Heart right ventricle (tissue), 16 donors: ENCODE measurements at places on chromosomes 3 and 15. TPM values are rescaled to one million over a fixed set of nuclear protein-coding genes. Genes with fewer than 3 reads are reported as not detected.

- no peak for DNase-seq
These were observed 20.1 kb upstream of the CD96 start for GRCh38 chr3:111521891-111522290.

- DNase-seq = no peak
These were observed 6.4 kb downstream of the UBP1 start for GRCh38 chr3:33433843-33434242.

- no peak for DNase-seq
These were observed 95.1 kb downstream of the FOXP1 start for GRCh38 chr3:71488391-71488809.

GRCh38 chr3:170324962-170325361, 32.6 kb upstream of the SKIL start:
- no peak for DNase-seq

- no peak for DNase-seq
These were observed 27.4 kb downstream of the BTD start for GRCh38 chr3:15628967-15629366.

DNA sequence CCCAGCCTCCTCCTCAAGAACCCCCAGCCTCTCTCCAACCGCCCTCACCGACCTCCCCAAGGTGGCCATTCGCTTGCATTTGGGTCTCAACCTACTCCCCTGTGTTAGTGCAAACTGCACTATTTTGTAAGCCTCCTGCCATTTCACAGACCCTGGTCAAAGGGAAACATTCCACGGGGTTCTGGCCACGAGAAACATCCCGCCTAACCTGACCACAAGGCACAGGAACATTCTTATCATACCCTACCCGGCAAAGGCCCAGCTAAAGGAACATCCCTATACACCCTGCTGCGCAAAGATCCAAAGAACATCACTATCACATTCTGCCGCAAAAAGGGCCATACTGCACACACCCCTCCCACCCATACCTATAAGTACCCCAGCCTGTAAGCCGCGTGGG, 22.9 kb downstream of the RPSA start:
- no peak for DNase-seq

DNA sequence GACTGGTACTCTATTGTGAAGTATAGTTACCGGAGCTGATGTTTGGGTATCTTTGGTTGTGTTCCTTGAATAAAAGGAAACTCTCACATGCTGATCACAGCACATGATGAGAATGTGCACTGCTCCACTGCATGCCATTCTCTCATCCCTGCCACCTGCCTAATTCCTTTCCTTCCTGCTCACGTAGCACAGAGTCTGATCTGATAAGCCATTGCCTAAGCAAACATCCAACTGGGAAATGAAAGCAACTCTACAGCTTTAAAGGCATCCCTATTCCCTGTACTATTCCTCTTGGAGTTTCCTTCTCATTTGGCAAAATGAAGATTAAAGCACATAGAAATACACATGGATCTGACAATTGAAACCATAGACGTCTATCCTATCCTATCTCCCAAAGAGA, 359.8 kb downstream of the C3orf38 start:
- no peak for DNase-seq

- DNase-seq = no peak
These were observed 6.5 kb downstream of the CHRNB4 start for GRCh38 chr15:78634210-78635145.

GRCh38 chr3:81043009-81043408, 718.4 kb downstream of the GBE1 start:
- no peak for DNase-seq

- DNase-seq = no peak
These were observed 328.4 kb upstream of the NECTIN3 start for GRCh38 chr3:110743202-110743601.

GRCh38 chr15:63029676-63030075, 12.9 kb upstream of the TPM1 start:
- DNase-seq = no peak

DNA sequence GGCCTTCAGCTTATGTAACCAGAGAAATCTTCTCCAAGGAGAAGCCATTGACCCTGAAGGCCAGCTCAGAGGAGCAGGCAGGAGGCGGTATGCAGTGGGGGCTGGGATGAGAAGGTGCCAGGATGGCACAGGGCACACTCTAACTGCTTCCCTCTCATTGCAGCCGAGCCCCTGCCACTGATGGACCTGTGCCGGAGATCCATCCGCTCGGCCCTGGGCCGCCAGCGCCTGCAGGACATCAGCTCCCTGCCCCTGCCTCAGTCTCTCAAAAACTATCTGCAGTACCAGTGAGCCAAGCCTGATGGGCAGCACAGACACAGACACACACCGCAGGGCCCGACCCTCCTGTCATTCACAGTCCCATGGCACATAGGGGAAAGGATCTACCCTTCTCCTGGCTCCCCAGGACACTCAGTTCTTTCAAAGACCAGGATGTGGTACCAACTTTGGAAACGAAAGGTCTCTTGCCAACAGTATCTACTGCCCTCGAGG, 84.6 kb upstream of the PXYLP1 start:
- DNase-seq = no peak

- no peak for DNase-seq
These were observed 73.0 kb downstream of the MYO9A start for GRCh38 chr15:72044956-72045355.

DNA sequence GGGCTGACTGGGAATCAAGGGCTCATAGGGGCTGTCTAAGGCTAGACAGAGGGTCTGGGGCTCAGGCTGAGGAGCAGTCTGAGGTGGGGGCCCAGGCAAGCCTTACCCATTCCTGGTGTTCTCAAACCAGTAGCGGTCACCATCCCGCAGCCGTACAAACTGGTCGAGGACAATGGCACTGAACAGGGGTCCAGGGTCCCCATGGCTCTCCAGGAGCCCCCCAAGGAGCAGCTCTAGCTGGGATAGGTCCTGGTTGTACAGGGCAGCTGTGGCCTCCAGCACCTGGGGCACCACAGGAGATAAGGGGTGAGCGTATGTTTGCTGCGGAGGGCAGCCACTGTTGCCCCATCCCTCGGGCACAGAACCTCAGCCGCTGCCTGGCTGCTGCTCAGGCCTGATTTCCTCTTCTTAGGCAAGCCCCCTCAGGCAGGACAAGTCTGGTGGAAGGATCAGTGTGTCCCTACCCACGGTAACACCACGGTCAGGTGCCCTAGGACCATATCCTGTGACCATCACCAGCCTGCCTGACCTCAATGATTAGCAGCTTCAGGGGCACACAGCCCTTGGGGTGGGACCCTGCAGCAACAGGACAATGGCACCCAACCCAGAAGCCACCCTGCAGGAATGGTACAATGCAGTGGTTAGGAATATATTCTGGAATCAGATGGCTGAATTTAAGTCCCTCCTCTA, 5.9 kb downstream of the DUOX2 start:
- DNase-seq = no peak

- DNase-seq = no peak
These were observed 653 bp downstream of the MYO5C start for GRCh38 chr15:52294881-52295420.

- DNase-seq = no peak
These were observed 366.8 kb upstream of the ZNF385D start for GRCh38 chr3:22117751-22118346.

GRCh38 chr15:85831415-85832113, 36.8 kb upstream of the KLHL25 start:
- DNase-seq = peak; percentile 66

DNA sequence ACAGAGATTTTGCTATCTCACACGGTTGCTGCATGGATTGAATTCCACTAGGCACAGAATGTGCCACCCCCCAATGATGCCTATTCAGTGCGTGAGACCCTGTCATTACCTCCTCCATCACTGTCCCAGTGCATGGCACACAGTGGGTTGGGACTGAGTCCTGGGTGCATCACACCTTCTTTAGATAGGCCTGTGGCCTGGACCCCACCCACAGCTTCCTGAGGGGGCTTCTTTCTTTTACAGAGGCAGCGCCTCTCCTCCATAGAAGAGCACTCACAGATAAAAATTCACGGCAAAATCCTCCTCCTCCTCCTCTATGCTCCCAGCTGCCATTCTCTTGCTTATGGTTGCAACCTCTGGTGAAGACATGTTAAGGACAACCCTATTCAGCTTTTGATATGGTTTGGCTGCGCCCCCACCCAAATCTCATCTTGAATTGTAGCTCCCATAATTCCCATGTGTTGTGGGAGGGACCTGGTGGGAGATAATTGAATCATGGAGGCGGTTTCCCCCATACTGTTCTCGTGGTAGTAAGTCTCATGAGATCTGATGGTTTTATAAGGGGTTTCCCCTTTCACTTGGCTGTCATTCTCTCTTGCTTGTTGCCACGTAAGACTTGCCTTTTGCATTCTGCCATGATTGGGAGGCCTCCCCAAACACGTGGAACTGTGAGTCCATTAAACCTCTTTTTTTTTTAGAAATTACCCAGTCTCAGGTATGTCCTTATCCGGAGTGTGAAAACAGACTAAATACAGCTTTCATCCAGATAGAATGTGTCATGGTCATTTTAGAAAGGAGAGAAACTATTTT, 147.6 kb downstream of the KLF13 start:
- no peak for DNase-seq

GRCh38 chr15:60485365-60486055, 6.6 kb upstream of the ICE2 start:
- no peak for DNase-seq

DNA sequence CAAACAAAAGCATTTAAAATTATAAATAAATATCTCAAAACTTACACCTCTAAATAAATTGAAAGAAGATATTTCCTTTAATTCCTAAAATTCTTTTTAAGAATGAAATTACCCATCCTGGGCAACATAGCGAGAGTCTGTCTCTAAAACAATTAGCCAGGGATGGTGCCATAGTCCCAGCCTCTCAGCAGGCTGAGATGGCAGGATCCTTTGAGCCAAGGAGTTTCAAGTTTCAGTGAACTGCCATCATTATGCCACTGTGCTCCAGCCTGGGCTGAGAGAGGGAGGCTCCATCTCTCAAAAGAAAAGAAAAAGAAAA, 25.4 kb downstream of the AADAC start:
- no peak for DNase-seq

DNA sequence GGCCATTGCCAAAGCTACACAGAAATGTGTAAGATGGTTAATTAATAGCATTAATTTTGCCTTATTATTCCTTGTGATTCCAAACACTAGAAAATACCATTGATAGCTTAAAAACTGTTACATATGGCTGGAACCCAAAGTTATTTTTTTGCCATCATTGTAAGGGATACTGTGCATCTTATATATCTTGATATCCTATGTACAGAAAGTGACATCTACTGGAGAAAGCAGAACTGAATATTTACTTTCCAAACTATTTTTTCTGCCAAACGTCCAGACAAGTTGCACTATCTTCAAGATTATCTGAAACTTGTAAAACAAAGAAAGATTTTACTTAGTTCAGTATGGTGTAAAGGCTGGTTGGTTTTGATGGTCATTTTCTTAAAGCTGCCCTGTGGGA, 33.3 kb upstream of the MEIS2 start:
- DNase-seq = no peak

- DNase-seq = no peak
These were observed 194.5 kb downstream of the CPNE4 start for GRCh38 chr3:131840156-131840797.

- no peak for DNase-seq
These were observed 111.7 kb upstream of the TP63 start for GRCh38 chr3:189519458-189519857.

- DNase-seq = no peak
These were observed 57.3 kb downstream of the CEP63 start for GRCh38 chr3:134543113-134543512.

GRCh38 chr3:36905545-36905944, 39.3 kb downstream of the TRANK1 start:
- DNase-seq = no peak

DNA sequence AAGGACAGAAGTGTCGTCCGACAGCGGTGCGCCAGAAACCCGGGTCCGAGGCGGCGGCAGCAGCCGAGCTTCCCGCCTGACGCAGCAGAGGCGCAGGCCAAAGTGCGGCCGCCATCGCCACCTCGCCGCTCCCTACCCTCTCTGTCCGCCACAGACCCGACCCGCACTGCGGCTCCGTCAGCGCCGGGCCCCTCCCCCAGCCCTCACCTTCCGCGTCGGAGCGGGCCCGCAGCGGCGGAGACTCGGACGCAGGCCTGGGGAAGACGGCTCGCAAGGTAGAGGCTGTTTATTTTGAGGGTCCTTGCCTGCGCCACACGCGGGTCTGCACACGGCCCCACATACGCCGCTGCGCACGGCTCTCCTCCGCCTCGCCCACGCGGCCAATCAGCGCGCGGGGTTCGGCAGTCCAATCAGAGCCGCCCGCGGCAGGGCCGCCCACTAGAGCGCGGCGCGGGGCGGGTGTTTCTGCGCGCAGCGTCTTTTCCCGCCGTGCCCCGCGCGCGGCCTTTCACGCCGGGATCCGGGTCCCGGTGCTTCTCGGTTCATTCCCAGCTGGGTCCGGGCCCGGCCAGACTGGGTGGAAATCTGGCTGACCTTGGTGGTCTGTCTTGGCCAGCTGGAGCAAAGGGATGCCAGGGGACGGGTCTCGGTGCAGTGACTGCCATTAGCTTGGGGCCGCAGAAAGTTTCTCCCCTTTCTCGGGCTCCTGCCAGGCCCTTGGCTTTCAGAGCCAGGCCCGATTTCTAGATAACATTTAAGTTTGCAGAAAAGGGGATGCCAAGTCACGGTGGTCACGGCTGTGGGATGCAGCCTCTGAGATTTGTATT, at the start of gene CNBP:
CNBP (minus strand) TSS at position 328 of the 827 bp plus-strand sequence. CDS start 12,139 bp downstream, outside the sequence.
- DNase-seq = peak; percentile 94

DNA sequence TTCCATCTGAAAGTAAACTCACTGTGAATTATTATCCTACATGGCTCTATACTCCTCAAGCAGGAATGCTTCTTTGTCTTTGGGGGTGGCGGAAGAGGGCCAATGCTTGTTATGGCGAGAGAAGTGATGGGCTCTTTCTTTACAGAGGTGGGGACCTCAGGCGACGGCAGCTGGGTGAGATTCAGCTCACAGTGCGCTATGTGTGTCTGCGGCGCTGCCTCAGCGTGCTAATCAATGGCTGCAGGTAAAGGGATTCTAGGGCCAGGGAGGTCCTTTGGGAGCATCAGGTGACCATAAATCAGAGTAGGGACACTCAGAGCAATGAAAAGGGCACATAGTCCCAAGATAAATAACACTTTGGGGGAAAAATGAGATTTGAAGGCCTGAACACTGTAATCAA, 39.0 kb downstream of the ESYT3 start:
- DNase-seq = no peak

DNA sequence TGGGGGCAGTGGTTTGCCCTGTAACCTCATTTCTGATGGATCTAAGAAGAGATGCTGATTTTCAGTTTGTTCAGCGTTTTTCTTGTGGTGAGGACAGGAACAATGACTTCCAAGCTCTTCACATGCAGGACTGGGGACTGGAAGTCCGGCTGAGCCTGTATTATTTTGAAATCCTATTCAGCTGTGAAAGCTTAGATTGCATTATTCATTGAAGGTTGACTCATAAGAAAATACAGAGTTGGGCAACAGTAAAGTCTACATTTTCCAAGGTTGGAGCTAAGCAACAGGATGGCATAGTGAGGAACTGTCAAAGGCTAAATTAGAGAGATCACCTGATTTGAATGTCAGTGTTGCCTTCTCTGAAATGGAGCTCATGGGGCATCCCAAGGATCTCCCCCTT, 230.9 kb upstream of the FEZF2 start:
- no peak for DNase-seq

- no peak for DNase-seq
These were observed 169.7 kb downstream of the TJP1 start for GRCh38 chr15:29652595-29652994.

Gene ZDHHC3
- total RNA-seq = 47.3 TPM

Gene RYR3
- 0.21 TPM for total RNA-seq

Gene TKT
- 17.7 TPM for total RNA-seq

Gene TF
- total RNA-seq = 0.64 TPM

Gene RHOV
- total RNA-seq = not detected

Gene CTXND1
- 2.7 TPM for total RNA-seq

Gene SAMD7
- total RNA-seq = not detected

Gene CP
- total RNA-seq = 3.2 TPM

Gene LNP1
- 2.2 TPM for total RNA-seq

Gene IL20RB
- total RNA-seq = not detected
